ENCODE measurements at places on chromosomes 12 and 14.

GRCh38 chr12:79597910-79598309, 92.9 kb downstream of the PAWR start:
- DNase-seq: no peak

- peak; percentile 33 for DNase-seq
Observed at GRCh38 chr14:51328064-51328771, 88.2 kb downstream of the TMX1 start.

DNA sequence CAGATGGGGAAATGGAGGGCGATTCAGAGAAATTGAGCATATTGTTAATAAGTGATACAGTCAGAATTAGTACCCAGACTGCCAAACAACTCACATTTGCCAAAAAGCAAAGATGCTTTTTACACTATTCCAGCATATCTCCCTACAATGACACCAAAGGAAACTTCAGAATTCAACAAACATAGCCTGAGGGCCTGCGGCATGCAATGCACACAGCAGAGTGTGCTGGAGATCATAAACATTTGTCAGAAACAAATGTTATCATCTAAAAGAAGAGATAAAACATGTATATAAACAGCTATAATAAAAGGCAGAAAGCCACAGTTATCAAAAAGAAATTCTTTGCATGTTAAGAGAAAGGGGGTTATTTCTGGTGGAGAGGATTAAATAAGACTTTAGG, 20.1 kb upstream of the GARIN6 start:
- no peak for DNase-seq

GRCh38 chr12:31828071-31828470, 99.2 kb upstream of the AMN1 start:
- no peak for DNase-seq

DNA sequence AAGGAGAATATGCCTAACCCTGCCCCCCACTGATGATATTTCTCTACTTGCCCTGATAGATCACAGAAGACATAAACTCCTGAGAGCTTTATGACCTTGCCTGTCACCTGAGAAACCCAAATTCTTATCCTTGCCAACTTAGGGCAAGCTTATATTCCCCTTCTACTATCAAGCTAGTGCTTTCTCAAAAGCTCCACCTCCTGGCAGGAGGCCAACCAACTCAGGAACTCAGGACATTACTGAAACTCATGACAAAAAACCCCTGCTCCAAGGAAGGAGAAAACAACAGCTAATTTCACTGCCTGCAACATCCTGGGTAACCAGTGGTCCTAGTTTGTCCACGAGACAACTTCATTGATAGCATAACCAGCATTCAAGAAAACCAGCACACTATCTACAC, 60.9 kb upstream of the FSCB start:
- no peak for DNase-seq
